Stimulated activated memory B cell treated with anti-CD40 and anti-IgM and Interleukin-4, amounts not matched to agents 10 μg/mL and 1 μg/mL and 100 μg/mL, for 72 hours (primary cell): ENCODE measurements at places on chromosomes 7 and 10.

GRCh38 chr10:20897146-20897825 is at the start of gene NEBL:
NEBL (minus strand) TSS chr10:20897311; CDS start chr10:20897205, 106 bp downstream.
- ATAC-seq, result no peak

GRCh38 chr10:71543608-71544170 is 147.0 kb downstream of the CDH23 start:
- ATAC-seq, result no peak

- ATAC-seq, result no peak
Measured at GRCh38 chr10:123141791-123142700, 5.9 kb upstream of the HMX2 start.

GRCh38 chr7:2014391-2015241 is 218.1 kb downstream of the MAD1L1 start:
- no peak for ATAC-seq

DNA sequence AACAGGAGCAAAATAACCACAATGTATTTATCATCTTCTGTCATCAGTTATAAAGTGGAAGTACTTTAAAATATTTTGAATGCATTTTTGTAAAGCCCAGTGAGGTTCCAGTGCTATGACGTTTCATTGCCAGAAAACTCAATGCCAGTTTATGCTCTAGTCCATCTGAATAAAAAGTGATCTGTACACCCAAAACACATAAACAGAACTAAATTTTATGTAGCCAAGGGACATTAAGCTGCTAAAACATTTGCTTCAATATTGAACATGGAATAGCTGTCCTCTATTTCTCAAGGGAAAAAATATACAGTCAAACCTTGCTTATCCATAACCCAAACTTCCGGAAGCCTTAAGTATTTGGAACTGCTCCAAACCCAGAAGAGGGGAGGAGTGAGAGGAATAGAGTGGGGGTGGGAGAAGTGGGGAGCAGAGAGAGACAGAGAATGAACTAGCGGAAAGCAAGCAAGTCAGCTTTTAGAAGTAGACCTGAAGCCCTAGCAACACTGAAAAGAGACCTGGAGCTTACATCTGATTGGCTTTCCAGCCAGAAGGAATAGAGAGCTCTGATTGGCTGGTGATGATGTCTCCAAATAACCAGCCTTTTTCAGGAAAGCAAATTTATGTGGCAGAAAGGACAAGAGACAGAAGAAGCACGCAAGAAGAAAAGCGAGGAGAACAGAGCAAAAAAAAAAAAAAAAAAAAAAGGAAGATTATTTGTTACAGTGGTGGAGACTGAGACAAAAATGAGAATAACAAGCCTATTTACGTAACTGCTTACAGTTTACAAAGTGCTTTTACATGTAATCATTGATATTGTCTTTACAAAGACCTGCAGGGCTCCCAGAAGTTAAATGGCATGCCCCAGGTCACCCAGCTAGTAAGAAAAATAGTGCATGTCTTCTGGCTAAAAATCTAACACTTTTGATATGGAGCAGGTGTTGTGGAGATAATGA is 196.0 kb downstream of the RNLS start:
- peak; percentile 69 for ATAC-seq

- no peak for ATAC-seq
Measured at GRCh38 chr10:785861-786214, 96.4 kb upstream of the DIP2C start.

DNA sequence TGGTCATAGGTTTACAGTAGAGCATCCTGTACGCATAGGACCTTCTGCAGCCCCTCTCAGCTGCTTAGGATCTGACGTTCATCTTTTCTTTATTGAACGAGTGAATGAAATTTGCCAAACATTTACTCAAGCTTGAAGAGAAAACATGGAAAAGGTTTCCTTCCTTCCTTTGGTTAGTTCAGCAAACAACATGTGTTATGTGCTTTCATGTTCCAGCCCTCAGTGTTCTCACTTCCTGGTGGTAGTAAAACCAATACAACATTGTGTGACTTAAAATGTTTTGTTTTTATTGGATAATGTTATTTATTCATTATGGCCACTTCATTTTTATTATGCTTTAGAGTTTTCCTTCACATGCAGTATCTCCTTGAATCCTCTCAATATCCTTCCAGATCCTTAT is 1.4 kb upstream of the CDCA7L start:
- ATAC-seq, result no peak

DNA sequence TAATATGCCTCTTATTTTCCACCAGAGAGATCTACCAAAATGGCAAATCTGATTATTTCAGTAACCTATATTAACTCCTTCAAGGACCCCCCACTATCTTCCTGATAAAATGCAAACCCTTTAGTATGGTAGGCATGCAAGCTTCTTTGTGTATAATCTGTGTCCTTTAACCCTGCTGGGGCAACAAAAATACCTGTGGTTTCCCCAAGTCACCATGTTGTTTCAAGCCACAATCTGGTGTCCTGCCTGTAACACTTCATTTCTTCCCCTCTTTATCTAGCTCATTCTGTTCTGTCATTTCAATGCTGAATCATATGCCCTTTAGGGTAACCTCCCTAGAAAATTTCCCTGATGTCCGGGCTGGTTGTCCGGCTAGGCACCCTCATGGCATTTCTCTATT is 5.3 kb downstream of the CALCR start:
- no peak for ATAC-seq

- ATAC-seq, result no peak
Measured at GRCh38 chr10:6400331-6400730, 179.7 kb downstream of the PRKCQ start.

DNA sequence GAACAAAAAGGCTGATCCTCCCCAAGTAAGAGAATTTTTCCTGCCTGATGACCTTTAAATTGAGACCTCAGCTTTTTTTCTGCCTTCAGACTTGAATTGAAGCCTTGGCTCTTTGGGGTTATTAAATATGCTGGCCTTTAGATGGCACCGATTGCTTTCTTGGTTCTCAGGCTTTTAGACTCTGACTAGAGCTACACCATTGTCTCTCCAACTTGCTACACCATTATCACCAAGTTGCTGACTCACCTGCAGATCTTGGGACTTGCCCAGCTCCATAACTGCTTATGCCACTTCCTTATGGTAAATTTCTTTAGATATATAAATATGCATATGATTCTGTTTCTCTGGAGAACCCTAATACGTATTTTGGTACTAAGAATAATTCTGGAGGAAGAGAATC is 3.1 kb upstream of the ABCA13 start:
- ATAC-seq, result no peak

DNA sequence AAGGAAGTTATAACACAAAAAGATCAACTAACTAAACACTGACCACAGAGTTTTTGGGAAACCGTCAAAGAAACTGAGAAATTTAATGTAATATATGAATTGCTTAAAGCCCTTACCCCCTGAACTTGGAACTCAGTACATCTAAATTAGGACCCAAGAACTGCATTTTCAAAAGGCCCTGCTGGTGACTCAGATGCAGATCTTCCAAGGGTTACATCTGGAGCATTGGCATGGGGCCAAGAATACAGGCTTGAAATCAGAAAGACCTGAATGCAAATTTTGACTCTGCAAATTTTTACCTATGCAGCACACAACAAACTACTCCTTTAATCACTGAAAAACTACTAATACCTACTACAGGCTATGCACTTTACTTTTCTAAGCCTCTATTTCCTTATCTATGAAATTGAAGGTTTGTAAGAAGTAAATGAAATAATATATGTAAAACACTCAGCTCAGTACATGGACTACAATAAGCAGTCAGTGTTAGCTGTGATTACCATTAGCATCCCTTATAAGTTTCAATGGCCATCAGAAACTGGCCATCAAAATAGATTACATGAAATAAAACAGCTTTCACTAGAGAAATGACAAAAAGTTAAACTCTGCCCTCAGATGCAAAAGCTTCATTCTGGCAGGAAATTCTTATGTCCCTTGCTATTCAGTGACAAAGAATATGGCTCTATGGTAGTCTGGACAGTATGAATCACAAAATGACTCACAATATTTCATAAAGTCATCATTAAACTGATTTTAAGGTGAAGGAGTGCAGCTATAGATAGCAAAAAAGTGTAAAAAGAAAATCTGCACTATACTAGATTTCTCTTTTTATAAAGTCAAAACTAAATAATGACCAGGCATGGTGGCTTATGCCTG is 43.6 kb downstream of the NSUN6 start:
- no peak for ATAC-seq

GRCh38 chr10:44513591-44513990 is 128.7 kb upstream of the CXCL12 start:
- no peak for ATAC-seq
